ENCODE measurements at places on chromosomes 6 and 20.
A peak's percentile ranks its signal among the peaks of the same experiment; 100 is the strongest.

DNA sequence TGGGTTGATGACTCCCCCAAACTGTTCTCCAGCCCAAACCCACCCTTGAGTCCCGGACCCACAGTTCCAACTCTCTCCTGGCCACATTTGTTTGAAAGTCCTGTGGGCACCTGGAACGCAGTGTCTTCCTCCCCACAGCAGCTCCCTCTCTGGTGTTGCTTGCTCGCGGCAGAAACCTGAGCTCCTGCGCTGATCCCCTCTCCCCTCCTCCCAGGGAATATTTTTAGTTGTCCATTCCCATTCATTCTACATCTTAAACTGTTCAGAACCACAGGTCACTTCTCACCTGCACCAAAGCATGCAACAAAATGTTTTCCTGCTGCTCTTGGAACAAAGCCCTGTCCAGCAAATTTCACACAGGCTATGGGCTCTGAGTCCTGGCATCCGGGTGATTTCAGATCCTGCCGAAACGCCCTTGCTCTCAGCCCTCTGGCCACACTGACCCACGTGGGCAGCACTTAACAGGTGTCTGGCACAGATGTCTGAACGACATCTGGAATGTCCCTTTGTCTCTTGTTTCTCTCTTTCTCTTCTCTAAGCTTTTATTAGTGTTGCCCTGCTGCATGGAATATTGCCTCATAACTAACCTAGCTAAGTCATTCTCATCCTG, 27.0 kb upstream of the PMEPA1 start:
- no peak for DNase-seq

- DNase-seq, result peak; percentile 12
These were observed 44.4 kb downstream of the DTD1 start for GRCh38 chr20:18632196-18632789.

- no peak for DNase-seq
These were observed 580.4 kb upstream of the PTCHD4 start for GRCh38 chr6:48691420-48691819.

DNA sequence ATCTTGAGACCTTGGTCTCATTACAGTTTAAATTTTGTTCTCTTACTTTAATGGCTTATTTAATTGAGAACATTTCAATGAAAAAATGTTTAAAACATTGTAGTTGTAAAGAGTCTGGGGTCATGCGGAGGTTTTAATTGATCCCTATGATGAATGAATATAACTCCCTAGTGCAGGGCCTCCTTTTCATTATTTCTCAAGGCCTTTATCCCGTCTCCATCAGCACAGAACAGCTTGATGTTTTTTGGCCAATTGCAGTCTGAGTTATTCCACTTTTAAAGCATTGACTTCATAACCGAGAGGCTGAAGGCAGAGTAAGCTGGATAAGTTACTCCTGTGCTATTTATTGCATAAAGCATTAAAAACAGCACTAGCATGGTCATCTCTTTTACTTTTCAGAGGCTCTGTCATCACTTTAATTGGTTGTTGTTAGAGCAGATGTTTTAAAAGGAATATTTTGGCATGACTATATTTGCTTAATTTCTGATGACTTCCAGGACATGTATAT, 83.4 kb downstream of the DTD1 start:
- DNase-seq, result no peak

DNA sequence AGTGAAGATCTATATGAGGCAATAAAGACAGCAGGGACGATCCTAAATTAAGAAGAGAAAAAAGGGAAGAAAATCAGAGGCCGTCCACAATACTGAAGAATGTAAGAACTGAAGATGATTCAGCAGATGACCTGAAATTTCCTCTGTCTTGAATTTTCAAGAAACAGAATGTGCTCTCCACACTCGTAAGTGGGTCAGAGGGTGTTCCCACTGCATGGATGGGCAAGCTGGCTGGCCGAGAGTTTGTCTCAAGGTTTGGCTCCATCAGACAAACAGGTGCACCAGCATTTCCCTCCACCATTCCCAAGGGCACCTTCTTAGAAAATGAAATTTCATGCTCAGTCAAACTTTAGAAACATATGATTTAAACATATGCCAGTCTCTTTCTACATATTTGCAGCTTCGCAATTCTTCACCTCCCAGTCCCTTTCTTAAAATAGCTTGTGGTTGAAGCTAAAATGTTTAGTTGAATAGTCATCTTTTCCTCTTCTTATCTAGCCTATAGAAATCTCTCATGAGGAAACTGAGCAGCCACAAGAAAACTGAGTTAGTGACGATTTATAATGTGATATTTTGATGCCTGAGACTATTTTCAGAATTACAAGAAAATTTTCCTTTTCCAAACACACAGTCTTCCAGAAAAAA, 576.4 kb downstream of the PRKN start:
- no peak for DNase-seq

DNA sequence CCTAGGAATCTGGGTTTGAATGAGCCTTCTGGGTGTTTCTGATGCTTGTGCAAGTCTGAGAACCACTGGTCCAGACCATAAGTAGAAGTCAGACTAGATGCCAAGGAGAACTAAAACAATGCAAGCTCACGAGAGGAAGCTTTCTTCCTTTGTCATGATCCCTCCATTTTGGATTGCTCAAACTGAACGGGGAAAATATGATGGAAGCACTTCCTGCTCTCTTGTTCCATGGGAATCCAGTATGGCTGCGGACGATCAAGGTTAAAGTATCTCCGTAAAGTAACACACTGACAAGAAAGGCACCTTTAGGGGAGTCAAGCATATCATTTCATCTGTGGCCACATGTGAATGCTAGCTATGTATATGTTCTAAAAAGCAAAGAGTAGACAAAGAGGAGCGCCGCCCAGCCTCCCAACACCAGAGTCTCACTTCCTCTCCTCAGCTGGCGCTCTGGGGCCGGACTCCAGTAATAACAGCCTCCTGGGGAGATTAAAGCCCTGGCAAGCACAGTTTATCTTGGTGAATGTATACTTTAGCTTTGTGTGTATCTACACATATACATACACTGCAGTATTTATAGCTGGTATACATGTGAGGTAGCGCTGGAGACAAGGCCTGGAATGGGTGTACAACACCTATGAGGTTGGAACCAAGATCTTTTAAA, 88.1 kb downstream of the FOXC1 start:
- no peak for DNase-seq

DNA sequence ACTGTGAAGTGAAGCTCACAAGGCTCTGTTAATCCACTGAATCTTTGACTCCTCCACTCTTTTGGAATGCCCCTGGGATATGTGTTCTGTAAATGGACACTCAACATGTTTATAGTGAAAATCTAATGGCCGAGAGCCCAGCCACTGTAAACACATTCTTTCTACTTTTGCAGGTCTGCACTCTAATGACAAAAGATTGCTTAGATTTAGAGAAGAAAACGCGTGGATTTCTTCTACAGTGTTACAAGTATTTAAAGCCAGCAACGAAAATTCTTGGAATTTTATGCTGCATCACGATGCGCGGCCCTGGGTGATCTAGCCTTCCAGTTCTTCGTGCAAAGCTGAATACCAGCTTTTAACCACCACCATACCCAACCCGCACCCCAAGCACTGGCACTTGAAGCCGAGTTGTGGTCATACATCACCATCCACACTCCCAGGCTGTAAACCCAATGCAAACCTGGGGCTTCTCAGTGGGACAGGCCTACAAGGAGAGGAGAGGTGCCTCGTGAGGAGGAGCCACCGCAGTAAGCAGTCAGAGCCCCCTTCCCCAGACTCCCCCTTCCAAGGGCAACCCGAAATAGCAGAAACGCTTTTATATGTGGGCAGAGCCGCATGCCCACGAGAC, 3.7 kb upstream of the FOXO3 start:
- DNase-seq, result no peak

DNA sequence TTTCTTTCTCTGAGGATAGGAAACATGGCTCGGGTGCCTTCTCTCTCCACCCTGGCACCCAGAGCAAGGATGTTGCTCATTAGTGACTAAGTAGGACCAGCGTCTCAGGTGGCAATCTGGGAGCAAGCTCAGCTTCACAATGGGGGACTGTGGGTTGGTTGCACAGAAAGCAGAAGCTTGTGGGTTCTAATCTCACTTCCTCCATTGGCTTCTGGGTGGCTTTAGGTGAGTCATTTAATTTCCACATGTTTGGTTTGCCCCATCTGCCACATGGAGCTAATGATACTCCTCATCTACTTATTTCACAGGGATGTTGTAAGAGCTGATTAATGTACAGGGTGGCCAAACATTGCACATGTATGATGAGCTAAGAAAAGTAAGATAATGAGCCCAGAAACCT, 54.8 kb upstream of the AKIRIN2 start:
- DNase-seq, result no peak
